ENCODE measurements at places on chromosomes 5 and 9.

- peak; percentile 69 for DNase-seq
Measured at GRCh38 chr5:39494107-39494510, 69.3 kb upstream of the DAB2 start.

DNA sequence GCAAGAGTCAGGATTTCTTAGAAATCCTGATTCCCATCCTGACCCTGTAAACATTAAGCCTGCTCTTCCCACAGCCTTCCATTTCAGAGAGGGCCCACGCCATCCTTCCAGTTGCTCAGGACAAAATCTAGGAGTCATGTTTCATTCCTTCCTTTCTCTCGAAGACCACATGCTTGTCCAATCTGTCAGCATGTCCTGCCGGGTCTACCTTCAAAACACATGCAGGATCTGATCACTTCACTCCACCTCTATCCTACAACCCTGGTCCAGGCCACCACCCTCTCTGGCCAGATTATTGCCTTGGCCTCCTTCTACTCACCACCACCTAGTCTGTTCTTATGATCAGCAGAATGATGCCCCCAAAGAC, 79.8 kb downstream of the C5orf15 start:
- DNase-seq = no peak

DNA sequence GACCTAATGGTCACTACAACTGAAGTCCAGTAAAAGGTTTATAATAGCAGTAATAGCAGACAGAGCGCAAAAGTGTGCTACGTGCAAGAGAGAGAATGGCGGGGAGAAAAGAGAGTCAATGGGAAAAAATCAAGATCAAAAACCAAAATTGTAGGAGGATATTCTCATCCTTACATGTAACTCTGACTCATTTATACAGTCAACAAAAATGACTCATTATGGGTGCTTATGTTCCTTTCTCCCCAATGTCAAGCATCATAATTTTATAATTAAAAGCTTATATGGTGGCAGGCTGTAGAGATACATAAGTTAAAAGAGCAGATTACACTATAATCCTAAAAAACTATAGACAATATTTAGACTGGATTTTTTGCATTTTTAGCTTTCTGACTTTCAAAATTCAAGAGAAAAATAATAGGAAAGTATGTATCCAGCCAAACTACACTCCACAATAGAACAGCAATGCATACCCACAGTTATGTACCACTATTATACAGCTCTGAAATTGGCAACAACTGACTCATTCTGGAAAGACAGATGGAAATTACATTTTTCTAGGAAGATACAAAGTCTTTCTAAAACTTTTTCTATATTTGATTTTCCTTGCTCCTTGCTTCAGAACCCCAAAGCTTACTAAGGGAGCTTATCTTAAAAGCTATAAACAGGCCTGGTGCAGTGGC, 78.4 kb downstream of the PLPP1 start:
- peak; percentile 74 for DNase-seq

DNA sequence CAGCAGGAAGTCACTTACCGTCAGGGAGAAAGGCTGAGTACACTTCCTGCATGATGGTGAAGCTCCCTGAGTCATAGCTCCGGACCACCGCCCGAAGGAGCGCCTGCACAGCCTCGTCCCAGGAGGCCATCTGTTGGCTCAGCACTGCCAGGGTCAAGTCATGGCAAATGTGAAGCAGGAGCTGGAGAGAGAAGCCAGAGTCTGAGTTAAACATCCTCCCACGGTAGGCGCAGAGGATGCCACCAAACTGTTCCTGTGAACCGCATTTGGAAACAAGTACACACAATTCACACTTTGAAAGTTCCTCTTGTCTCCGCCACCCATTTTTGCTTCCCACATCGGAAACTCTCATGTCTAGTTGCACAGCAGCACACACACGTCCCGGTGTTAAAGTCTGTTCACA, 33.9 kb downstream of the CNOT8 start:
- peak; percentile 52 for DNase-seq

- no peak for DNase-seq
Measured at GRCh38 chr5:145158730-145159129, 676.4 kb downstream of the PRELID2 start.

DNA sequence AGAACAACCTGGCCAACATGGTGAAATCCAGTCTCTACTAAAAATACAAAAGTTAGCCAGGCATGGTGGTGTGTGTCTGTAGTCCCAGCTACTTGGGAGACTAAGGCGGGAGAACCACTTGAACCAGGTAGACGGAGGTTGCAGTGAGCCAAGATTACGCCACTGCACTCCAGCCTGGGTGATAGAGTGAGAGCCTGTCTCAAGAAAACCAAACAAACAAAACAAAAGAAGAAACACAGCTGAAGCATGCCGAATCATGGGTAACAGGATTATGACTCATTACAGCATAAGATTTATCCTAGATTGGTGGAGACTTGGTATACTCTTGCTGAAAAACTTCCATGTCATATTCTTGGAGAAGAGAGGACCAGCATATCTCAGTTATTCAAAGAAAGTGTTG, 236.7 kb upstream of the CCNH start:
- DNase-seq = no peak

- no peak for DNase-seq
Measured at GRCh38 chr9:111158363-111158762, 120.1 kb upstream of the LPAR1 start.

- DNase-seq = peak; percentile 61
Measured at GRCh38 chr5:169350016-169350415, 49.1 kb upstream of the SLIT3 start.

DNA sequence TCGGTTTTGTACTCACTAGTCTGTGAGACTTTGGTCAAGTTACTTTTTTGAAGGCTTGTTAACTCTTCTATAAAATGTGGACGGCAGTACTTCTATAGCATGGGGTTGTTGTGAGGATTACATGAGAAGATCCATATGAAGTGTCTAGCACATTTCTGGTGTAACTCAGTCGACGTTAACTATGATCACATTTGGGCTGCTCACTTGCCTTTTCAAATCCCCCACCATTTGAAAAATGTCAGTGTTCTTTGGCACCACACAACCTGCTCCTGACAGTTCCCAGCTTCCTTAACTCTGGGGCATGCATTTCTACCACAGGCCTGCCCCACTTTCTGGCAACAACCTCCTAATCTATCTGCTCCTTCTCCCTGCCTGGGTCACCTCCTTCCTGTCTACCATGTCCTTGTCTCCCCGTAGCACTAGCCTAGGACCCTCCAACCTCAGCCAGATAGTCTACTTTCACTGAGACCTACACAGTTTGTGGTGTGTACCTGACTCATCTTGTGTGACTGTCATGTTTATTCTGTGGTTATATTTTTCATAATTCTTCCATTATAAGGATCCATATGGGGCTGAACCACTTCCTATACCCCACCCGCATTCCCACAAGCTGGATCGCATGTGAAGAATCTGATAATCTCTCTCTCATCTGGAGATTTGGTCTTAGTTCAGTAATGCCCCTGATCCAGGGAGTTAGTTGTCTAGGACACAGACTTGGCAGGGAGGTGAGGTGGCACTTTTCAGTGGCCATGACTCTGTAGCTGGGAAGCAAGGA, 30.2 kb upstream of the BASP1 start:
- DNase-seq = peak; percentile 39

DNA sequence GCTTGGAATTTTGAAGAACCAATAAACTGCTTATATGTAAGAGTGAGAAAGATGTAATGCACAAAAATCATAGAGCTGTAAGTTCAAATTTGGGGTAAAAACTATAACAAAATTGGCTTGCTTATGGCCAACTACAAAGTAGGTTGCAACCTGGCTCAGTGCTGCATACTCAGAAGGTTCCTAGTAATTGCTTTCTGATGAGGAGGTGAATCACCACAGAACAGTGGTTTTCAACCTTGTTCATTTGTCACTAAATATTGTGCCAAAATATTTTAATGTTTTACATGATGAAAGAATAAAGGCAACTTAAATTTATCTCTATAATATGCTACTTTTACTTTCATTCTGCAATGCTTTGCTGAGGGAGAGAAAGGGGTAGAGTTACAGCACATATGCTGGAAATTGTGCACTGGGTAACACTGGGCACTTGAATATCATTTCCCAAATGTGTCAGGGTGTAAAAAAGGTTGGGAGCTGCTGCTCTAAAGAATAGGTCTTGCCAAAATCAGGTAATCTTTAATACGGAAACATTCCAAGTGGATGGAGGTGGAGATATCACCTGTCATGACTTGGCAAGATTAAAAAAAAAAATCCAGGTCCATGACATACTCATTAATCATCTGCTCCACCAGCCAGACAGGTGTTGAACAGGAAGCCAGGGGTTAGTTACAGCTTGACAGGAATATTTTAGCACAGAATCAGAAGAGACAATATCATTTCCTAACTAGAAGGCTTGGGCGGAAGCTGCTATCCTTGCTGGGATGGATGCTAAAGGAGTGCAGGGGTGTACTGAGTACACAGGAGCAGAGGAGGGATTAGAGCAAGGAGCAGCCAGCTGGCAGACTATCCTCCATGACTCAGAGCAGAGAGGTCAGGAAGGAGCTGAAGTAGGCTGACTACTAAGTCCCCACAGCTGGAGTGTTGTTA, 34.6 kb upstream of the CCL21 start:
- DNase-seq = peak; percentile 77

GRCh38 chr5:172785429-172786088, 14.6 kb upstream of the DUSP1 start:
- no peak for DNase-seq

DNA sequence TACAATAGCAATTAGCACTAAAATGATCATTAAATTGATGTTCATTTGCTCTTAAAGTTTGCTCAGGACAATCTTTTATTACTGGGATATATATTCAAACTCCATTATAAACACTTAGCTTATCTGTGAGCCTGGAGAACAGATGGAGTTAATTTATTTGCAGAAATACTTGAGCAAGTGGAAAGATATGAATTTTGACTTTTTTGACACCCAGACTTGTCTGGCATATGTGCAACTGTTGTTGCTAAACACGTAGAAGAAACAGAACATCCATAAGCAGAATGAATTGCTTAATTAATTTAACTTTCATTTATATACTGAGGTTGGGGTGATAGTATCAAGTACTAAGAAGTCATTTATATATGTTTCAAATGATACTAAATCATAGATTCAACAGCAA, 820.7 kb upstream of the TYRP1 start:
- DNase-seq = no peak

- no peak for DNase-seq
Measured at GRCh38 chr9:110357505-110357904, 19.8 kb upstream of the TXNDC8 start.

DNA sequence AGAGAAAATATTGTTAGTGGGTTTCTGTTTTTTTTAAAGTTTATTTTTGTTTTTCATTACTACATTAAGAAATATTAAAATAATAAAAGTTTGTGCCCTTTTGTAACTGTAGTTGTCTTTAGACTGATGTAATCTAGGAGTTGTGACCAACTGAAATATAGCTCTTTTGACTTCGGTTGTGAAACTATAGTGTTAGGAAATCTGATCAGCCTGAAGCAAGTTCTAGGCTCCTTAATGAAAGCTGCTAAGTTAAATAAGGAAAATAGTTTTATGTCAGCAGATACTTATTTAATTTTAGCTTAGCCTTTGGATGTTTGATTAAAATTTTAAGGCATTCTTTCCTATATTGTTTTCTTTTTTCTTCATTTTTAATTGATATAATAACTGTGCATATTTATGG, 14.2 kb downstream of the AP3S1 start:
- peak; percentile 59 for DNase-seq

GRCh38 chr5:71945436-71945835, 161.8 kb upstream of the MAP1B start:
- no peak for DNase-seq

GRCh38 chr5:61823781-61824180, 482.2 kb upstream of the KIF2A start:
- DNase-seq = no peak

DNA sequence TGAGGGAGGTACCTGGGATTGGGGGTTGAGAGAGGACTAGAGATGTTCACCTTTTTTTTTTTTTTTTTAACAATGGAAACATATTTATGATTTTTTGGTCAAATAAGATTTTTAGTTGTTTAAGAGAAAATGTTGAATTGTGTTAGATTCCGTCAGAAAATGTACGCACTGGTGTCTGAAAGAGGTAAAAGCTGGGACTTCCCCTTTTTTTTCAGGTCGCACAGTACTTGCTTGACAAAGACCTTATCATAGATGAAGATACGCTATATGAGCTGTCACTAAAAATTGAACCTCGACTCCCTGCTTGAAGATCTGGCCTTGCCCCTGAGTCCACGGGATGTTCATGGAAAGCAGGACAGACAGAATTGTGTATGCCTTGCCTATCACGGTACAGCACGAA, 7.7 kb upstream of the CKMT2 start:
- DNase-seq = no peak

DNA sequence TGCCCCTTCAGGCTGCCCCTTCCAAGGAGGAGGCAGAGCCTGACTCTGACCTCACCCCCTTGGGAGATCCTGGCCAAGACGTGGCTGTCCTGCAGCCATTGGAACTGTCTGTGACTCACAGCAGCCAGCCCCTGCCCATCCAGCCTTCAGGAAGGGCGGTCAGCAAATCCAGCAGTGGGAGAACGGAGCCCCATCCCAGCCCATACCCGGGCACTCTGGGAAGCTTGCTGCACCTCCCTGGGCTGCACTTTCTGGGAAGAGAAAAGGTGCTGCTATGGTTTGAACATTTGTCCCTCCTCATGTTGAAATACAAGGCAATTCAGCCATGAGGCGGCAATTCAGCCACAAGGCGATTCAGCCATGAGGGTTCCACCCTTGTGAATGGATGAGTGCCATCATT, 24.4 kb downstream of the CCDC187 start:
- no peak for DNase-seq

GRCh38 chr9:130446101-130446861, 1.5 kb downstream of the ASS1 start:
- DNase-seq = peak; percentile 97

GRCh38 chr9:129166623-129167557, 11.2 kb downstream of the IER5L start:
- DNase-seq = peak; percentile 77

- DNase-seq = no peak
Measured at GRCh38 chr5:15615859-15616258, 115.9 kb downstream of the FBXL7 start.

GRCh38 chr5:77255617-77256016, 45.1 kb downstream of the PDE8B start:
- DNase-seq = no peak

DNA sequence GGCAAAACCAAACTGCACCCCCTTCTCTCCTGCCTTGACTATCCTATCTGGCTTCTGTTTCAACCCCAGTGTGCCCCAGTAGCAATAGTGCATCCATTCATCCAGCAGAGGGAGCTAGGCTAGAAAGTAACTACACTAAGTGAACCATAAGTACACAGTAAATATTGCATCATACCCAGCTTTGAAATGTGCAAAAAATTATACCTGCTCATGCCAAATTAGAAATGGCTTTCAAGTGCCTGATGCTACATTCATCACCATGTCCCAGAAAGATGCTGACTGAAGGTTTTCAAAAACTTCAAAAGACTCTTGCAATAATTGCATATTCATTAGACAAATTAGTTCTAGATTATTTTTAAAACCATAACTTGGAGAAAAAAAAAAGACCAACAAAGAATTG, 153.5 kb downstream of the PRELID2 start:
- peak; percentile 83 for DNase-seq

GRCh38 chr9:135374591-135374990, 105.0 kb upstream of the PPP1R26 start:
- DNase-seq = no peak

Data from cardiac fibroblast (primary cell).